A549 treated with DMSO at 1 μM for 4 hours (cell line): ENCODE measurements at places on chromosomes 2 and 18. TPM values are rescaled to one million over a fixed set of nuclear protein-coding genes. Genes with fewer than 3 reads are reported as not detected.

The CRACDL gene
- 0.36 to 0.93 TPM (median 0.57 TPM) in 5 replicates for total RNA-seq

The CGREF1 gene
- total RNA-seq = 7.0 to 8.3 TPM (median 7.9 TPM) in 5 replicates

The LYPD6B gene
- total RNA-seq = not detected in 5 replicates

The CIB4 gene
- total RNA-seq = 0.16 to 0.31 TPM (median 0.26 TPM) in 3 of 5 replicates, not detected in the others

The SLC4A5 gene
- 0.18 to 0.41 TPM (median 0.28 TPM) in 5 replicates for total RNA-seq

The NEU2 gene
- total RNA-seq = not detected in 5 replicates

The RGPD3 gene
- 0.12 to 0.28 TPM (median 0.16 TPM) in 5 replicates for total RNA-seq

The PXDN gene
- 8.5 to 13.8 TPM (median 12.3 TPM) in 5 replicates for total RNA-seq

The ACVR1C gene
- 0.01 to 0.07 TPM in 2 of 5 replicates, not detected in the others for total RNA-seq

The ZBTB14 gene
- 6.7 to 8.8 TPM (median 8.2 TPM) in 5 replicates for total RNA-seq

The MARS2 gene
- 10.6 to 15.4 TPM (median 12.2 TPM) in 5 replicates for total RNA-seq

The HNMT gene
- 0.28 to 1.2 TPM (median 0.44 TPM) in 5 replicates for total RNA-seq
